ENCODE measurements at places on chromosomes 13 and 19.

GRCh38 chr19:2059422-2060201, 8.6 kb upstream of the MKNK2 start:
- DNase-seq, result no peak

DNA sequence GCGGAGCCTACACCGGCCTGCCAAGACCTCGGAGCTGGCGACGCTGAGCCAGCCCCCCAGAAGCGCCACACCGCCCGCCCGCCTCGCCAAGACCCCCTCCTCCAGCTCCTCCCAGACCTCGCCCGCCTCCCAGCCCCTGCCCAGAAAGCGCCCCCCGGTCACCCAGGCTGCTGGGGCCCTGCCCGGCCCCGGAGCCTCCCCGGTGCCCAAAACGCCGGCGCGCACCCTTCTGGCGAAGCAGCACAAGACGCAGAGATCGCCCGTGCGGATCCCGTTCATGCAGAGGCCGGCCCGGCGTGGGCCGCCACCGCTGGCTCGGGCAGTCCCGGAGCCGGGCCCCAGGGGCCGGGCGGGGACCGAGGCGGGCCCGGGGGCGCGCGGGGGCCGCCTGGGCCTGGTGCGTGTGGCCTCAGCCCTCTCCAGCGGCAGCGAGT, 10.2 kb downstream of the C19orf25 start:
- peak; percentile 67 for DNase-seq

DNA sequence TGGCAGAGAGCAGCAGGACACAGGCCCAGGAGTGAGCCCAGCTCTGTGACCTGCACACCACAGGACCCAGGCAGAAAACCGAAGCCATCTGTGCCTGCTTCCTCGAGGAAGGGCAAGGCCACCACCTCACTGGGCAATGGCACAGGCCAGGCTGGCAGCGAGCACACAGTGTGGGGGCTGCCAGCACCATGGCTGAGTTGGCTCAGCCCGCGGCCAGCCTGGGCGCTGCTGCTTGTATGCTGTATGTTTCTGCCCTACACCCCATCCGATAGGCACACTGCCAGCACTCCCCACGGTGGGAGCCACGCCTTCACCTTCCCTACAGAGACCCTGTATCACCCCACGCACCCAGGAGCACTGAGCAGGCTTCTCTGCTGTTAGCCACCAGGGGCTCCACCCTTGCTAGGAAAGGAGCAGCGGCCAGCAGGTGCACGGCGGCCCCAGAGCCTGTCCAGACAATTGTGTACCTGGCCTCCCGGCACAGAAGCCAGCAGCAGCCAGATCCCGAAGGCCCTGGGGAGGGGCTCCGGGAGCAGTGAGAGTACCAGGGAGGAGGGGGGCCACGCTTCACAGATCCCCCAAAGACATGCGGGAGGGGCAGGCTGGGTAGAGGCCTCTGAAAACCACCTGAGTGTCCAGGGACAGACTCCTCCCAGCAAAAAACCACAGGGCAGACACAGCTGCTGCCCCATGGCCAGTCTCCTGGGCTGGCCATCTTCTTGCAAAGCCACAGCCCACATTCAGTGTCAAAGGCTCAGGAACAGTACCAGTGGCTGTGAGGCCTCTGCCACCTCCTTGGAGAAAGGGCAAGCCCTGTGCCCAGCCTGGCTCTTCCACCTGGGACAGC, 56.1 kb downstream of the MLLT1 start:
- DNase-seq, result no peak

GRCh38 chr19:805166-805551, 7.9 kb downstream of the PTBP1 start:
- peak; percentile 27 for DNase-seq

DNA sequence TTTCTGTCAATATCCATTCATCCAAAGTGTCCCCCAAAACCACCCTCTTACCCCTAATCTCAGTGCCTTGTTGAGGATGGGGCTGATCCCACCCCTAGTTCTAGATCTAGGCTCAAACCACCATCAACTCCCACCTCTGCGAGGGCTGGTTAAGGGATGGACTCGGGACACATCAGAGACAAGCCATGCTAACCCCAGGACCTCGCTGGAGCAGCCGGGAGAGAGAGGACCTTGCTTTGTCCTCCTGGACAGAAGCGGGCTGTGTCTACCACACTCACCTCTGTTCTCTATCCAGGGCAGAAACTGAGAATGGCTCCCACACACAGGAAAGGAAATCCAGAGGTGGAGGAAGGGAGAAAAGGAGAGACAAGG, 90.8 kb upstream of the UQCRFS1 start:
- DNase-seq, result no peak

GRCh38 chr13:110486061-110486715, 75.3 kb downstream of the RAB20 start:
- no peak for DNase-seq

DNA sequence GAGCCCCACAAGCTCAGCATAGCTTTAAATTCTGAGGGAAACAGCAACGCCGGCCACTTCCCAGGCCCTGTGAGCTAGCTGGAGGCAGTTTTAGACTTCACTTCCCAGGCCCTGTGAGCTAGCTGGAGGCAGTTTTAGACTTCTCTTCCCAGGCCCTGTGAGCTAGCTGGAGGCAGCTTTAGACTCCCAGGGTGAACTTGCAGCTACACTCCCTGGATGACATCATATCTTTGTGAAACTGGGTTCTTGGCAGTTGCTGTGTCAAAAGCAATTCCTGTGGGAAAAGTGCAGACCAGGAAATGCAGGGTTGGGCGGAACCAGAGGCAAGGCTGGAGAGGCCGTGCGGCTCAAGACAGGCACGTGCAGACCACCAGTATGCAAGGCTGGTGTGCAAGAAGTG, 12.7 kb downstream of the SOX1 start:
- no peak for DNase-seq

DNA sequence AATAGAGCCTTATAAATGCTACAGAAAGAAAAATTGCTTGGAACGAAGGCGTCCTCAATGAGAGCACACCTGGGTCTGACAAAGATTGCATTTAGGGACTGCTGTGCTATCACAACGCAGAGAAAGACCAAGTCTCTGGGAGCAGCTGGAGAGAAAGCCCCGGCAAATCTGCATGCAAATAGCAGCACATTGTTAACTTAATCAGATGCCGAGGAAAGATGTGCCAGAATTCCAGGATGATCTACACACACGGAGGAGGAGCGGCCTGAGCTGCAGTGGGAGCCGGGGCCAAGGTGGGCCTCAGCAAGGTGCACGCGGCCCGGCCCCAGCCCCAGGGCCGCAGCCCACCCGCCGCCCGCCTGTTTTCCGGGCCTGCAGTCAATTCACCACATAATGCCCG, 1.4 kb downstream of the ZNF536 start:
- DNase-seq, result no peak

DNA sequence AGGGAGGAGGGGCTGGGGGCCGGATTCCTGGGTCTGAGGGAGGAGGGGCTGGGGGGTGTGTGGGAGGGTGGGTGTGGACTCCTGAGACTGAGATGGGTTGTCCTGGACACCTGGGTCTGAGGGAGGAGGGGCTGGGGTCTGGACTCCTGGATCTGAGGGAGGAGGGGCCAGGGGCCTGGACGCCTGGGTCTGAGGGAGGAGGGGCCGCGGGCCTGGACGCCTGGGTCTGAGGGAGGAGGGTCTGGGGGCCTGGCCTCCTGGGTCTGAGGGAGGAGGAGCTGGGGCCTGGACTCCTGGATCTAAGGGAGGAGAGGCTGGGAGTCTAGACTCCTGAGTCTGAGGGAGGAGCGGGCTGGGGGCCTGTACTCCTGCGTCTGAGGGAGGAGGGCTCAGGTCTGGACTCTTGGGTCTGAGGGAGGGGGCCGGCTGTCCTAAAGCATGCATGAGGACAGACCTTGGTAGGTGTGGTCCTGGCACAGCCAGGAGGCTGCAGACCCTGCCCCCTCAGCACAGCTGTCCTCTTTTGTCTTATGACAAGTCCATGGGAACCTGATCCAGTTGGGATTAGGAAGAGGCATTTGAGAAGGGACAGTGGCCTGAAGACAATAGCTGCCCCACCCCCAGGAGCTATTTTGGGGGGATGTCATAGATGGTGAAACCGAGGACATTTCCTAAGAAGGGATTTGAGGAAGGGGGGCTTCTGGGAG, 1.3 kb downstream of the TNNT1 start:
- no peak for DNase-seq

GRCh38 chr19:30360376-30361106, 11.6 kb upstream of the ZNF536 start:
- no peak for DNase-seq

DNA sequence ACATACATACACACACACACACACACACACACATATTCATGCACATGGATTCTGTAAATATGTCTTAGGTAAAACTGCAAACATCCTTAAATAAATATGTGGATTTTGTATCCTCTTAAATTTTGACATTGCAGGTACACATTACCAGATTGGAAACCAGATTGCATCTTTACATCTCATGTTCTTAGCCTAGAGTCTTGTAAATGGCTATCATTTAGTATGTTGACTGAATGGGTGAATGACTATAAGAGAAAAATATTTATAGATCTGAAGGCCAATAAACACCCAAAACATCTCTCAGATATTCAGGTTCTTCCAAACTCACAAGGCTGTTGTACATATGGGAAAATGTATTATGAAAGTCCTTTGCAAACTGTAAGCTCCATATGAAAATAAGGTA, 104.3 kb downstream of the STARD13 start:
- no peak for DNase-seq

- DNase-seq, result no peak
Observed at GRCh38 chr13:64305246-64305645, 2889.6 kb upstream of the PCDH20 start.

DNA sequence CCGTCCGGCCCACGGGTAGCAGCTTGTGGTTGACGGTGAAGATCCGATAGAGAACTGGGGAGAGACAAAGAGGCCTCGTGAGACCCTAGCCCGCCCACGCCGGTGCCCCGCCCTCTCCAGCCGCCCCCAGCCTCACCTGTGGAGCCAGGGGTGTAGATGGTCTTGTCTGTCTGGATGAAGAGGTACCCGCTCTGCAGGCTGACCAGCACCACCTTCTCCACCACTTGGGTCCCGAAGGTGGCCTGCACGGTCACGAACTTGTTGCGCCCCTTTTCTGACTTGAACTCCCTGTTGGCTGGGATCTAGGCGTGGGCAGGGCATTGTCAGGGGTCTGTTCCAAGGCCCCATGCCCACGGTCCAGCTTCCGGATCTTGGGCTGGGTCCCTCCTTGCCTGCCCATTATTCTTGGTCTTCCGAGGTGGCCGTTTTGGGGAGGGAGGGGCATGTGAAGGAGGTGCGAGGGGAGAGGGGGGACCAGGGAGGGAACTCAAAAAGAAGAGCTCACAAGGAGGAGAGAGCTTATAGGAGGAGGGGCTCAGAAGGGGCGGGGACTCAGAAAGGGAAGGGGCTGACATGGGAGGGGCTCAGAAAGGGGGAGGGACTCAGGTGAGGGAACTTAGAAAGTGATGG, 2.2 kb downstream of the C3 start:
- DNase-seq, result no peak

- no peak for DNase-seq
Observed at GRCh38 chr19:9801976-9802375, 16.9 kb downstream of the FBXL12 start.

DNA sequence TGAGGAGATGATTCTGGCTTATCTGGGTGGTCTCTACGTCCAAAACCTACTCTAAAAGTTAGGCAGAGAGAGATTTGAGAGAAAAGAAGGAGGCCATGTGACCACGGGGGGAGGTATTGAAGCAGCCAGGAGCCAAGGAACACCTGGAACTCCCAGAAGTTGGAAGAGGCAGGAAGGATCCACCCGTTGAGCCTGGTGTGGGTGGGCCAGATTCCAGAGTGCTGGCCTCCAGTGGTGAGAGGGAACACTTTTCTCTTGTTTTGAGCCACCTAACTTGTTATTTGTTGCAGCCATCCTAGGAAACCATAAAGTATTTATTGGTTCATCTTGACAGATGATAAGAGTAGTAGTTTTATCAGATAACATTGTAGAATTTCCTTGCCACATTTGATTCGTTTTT, 396.9 kb downstream of the MYO16 start:
- no peak for DNase-seq

DNA sequence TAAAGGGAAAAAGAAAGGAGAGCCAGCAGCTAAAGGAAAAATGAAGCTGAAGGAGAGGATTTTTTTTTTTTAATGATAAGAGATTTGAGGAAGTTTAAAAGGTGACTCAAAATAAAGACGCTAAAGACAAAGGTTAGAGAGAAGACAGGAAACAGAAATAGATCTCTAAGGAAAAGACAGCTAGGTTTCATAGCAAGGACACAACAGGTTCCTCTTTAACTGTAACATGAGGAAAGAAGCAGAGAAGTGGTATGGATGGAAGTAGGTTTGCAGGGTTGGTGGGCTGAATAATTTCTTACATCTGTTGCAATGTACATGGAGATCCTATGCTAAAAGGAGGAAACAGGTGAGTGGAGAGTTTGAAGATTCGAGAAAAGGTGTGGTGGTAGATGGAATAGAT, 107.5 kb downstream of the MYCBP2 start:
- no peak for DNase-seq

- DNase-seq, result no peak
Observed at GRCh38 chr13:107964395-107964794, 250.9 kb downstream of the LIG4 start.

GRCh38 chr13:74184283-74184682, 50.1 kb upstream of the KLF12 start:
- DNase-seq, result no peak

DNA sequence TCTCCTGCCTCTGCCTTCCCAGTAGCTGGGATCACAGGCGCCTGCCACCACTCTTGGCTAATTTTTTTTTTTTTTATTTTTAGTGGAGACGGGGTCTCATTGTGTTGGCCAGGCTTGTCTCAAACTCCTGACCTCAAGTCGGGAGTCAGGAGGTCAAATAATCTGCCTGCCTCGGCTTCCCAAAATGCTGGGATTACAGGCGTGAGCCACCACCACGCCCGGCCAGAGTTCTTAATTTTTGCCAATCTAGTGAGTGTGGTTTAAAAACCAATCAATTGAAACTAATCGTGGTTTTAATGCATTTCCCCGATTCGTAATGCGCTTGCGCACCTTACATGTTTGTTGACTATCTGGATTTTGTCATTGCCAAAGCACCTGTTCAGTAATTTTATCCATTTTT, 37.0 kb downstream of the SKA3 start:
- DNase-seq, result no peak

GRCh38 chr13:113970810-113971470, 2.9 kb downstream of the C13orf46 start:
- DNase-seq, result no peak

GRCh38 chr19:15466851-15467733, 2.7 kb upstream of the RASAL3 start:
- DNase-seq, result no peak

GRCh38 chr13:75326173-75327134, 155.5 kb downstream of the TBC1D4 start:
- peak; percentile 35 for DNase-seq

DNA sequence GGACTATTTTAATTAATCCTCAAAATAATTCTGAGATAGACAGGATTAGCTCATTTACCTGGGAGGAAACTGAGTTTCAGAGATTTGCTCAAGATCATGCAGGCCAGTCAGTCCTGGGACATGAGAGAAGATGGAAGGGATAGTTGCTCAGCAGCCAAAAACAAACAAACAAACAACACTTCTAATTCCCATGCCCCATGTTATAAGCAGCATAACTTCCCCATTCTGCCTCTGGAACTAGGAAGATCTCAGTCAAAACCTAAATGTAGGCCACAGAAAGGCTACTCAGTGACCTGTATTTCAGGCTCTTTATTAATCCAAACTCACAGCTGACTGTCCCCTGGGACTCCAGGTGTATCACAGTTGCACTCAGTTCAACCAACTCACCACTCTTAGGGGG, 489.2 kb upstream of the NBEA start:
- no peak for DNase-seq
